Mesothelial cell of epicardium (in vitro differentiated cells): ENCODE measurements at places on chromosomes 5 and 9. TPM values are rescaled to one million over a fixed set of nuclear protein-coding genes. Genes with fewer than 3 reads are reported as not detected.
A peak's percentile ranks its signal among the peaks of the same experiment; 100 is the strongest.

GRCh38 chr9:6230037-6230780 lies 14.6 kb downstream of the IL33 start:
- no peaks in the 10 kb centered on the region for H3K27me3 ChIP-seq
- no peak overlapping the region for H3K27ac ChIP-seq
- no peak for DNase-seq
- H3K4me1 ChIP-seq, result peaks cover 9% of the 10 kb centered on the region
- no peaks in the 10 kb centered on the region for H3K36me3 ChIP-seq

DNA sequence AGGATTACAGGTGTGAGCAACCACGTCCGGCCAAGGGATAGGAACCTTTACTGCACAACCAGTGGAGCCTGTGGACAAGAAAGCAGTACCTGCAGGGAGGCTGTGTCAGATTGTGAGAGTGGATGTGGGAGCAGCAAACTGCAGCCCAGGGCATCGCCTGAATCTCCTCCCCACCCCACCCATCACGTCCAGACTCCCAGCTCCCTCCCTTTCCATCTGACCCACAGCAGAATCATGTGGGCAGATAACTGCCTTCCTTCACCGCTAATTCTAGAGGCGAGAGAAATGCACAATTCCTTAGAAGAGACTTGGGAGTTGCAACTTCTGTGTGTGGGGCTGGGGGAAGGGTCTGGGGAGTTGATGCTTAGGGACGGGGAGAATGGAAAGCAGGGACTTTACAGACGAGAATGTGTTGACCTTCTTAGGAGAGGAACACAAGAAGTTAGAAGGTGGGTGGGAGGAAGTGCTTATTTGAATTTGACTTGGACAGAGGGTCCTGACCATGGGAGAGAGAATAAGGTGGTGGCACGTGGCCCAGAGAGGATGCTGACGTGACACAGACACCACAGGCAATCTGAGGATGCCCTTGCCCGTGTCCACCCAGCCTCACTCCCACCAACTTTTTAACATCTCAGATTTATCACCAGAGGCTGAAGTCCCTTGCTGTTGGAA lies 4.5 kb upstream of the LCP2 start:
- H3K27me3 ChIP-seq, result peaks cover 2% of the 10 kb centered on the region
- no peak overlapping the region for H3K27ac ChIP-seq
- no peak for DNase-seq
- no peak overlapping the region for H3K4me3 ChIP-seq
- H3K4me1 ChIP-seq, result peaks cover 8% of the 10 kb centered on the region
- H3K36me3 ChIP-seq, result no peaks in the 10 kb centered on the region

DNA sequence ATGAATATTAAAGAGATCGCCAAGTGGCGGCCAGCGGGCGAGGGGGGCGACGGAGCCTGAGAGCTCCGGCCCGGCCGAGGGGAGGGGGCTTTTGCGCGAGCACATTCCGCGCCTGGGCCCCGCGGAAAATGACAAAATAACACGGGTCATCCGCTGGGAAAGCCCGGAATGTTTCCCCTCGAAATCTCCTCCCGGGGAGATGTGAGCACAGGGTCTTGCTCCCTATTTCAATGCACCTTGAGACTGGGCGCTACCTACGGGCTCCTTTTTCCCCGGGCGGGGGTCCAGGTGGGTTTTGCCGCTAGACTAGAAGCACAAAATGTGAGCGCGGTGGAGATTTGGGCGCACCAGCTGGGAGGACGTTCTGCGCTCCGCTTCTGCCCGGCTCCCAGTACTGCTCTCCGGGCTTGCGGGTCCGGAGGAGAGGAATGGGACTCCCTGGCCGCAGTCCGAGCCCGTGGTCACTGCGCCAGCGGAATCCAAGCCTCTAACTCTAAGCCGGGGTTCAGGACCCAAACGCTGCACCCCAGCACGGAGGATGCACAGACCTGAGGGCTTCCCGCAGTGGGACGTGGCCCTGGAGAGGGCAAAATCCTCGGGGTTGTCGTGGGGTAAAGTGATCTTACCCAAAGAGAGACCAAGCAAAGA lies 2.8 kb upstream of the PRDM12 start:
- peaks cover 97% of the 10 kb centered on the region for H3K27me3 ChIP-seq
- H3K27ac ChIP-seq, result no peak overlapping the region
- no peak overlapping the region for H3K4me3 ChIP-seq
- H3K4me1 ChIP-seq, result peaks cover 23% of the 10 kb centered on the region

GRCh38 chr5:1130218-1130946 lies 18.5 kb upstream of the SLC12A7 start:
- DNase-seq, result no peak
- H3K36me3 ChIP-seq, result no peaks in the 10 kb centered on the region
- H3K4me3 ChIP-seq, result no peak overlapping the region
- H3K27ac ChIP-seq, result no peak overlapping the region
- peaks cover 20% of the 10 kb centered on the region for H3K4me1 ChIP-seq
- peaks cover 28% of the 10 kb centered on the region for H3K27me3 ChIP-seq

- H3K36me3 ChIP-seq, result no peaks in the 10 kb centered on the region
- no peak overlapping the region for H3K4me3 ChIP-seq
- no peaks in the 10 kb centered on the region for H3K27me3 ChIP-seq
- H3K4me1 ChIP-seq, result peaks cover 3% of the 10 kb centered on the region
These were observed 464.1 kb upstream of the KLF4 start for GRCh38 chr9:107953556-107954125.

- H3K36me3 ChIP-seq, result no peaks in the 10 kb centered on the region
- no peak overlapping the region for H3K27ac ChIP-seq
- H3K27me3 ChIP-seq, result peaks cover 14% of the 10 kb centered on the region
These were observed 1.4 kb upstream of the COL27A1 start for GRCh38 chr9:114153761-114154599.

DNA sequence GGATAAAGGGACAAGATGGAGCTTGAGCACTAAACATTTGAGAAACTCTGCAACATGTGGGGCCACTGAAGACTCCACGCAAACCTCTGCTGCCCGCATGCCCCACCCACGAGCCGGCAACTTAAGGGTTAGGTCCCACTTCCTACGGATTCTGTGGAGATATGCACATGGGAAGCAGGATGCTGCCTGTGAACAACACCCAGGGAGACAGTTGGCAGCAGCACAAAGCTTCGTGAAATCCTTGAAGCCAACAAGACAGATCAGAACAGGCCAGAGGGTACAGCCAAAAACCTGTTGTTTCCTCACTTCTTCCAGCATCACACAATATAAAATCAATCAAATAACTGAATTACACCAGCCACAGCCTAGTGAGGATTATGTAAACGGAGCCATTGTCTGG lies 270.4 kb downstream of the ENC1 start:
- H3K27me3 ChIP-seq, result no peaks in the 10 kb centered on the region
- H3K4me1 ChIP-seq, result peaks cover 24% of the 10 kb centered on the region
- DNase-seq, result no peak
- H3K27ac ChIP-seq, result no peak overlapping the region

- peaks cover 5% of the 10 kb centered on the region for H3K4me1 ChIP-seq
- peaks cover 2% of the 10 kb centered on the region for H3K27me3 ChIP-seq
- H3K27ac ChIP-seq, result no peak overlapping the region
- no peak overlapping the region for H3K4me3 ChIP-seq
These were observed 90.5 kb downstream of the SH3TC2 start for GRCh38 chr5:148972396-148972795.

DNA sequence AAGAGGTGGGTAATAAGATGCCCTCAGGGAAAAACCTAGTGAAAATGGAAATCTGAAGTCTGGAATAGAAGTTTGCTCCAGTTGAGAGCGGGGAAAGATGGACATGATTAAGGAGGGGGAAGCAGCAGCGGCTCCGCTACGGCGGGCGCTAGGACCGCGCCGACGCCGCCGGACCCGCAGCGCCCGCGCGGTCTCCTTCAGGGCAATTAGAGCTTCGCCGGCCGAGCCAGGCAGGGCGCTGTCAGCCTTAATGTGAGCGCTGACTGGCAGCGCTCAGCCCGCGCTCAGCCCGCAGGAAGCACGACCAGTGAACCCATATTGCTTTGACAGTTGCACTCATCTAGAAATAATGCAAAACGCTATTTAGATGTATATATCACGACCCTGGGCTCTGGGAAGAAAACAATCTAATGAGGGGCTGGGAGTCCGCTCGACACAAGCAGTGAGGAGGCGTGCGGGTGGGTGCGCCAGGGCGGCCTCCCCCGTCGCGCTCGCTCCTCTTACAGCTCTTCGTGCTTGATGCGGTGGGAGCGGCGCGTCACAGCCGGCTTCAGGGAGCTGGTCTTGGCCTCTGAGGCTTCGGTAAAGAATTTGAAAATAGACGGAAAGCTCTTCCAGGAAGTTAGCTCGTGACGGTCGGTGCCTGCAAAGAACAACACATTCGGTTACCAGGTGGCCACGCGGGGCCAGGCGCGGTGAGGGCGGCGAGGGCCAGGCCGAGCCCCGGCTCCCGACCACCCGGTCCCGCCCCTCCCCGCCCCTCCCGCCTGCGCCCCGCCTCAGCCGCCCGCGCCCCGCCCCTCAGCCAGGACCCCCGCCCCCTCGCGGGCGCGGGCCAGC lies 37.7 kb downstream of the NR2F1 start:
- DNase-seq, result no peak
- peaks cover 84% of the 10 kb centered on the region for H3K27me3 ChIP-seq
- peaks cover 6% of the 10 kb centered on the region for H3K4me1 ChIP-seq
- no peaks in the 10 kb centered on the region for H3K36me3 ChIP-seq
- H3K27ac ChIP-seq, result peak overlapping the region; percentile 88

DNA sequence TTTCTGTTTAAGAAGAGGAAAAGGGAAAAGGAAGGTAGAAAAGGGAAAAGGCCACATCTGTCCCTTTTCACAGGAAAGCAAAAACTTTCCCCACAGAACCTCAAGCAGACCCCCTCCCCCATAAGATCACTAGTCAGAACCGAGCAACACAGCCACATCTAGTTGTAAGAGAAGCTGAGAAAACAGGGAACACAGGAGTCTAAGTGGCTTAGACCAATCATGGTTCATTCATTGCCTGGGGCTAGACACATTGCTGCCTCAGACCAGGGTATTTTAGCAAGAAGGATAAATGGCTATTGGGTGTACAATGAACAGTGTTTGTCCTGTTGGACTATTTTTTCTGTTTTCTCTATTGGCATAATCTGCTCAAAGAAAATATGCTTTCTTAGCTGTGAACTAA lies 98.0 kb downstream of the ARL15 start:
- peaks cover 49% of the 10 kb centered on the region for H3K4me1 ChIP-seq
- H3K27ac ChIP-seq, result no peak overlapping the region
- DNase-seq, result no peak
- H3K4me3 ChIP-seq, result no peak overlapping the region
- H3K36me3 ChIP-seq, result no peaks in the 10 kb centered on the region
- no peaks in the 10 kb centered on the region for H3K27me3 ChIP-seq

DNA sequence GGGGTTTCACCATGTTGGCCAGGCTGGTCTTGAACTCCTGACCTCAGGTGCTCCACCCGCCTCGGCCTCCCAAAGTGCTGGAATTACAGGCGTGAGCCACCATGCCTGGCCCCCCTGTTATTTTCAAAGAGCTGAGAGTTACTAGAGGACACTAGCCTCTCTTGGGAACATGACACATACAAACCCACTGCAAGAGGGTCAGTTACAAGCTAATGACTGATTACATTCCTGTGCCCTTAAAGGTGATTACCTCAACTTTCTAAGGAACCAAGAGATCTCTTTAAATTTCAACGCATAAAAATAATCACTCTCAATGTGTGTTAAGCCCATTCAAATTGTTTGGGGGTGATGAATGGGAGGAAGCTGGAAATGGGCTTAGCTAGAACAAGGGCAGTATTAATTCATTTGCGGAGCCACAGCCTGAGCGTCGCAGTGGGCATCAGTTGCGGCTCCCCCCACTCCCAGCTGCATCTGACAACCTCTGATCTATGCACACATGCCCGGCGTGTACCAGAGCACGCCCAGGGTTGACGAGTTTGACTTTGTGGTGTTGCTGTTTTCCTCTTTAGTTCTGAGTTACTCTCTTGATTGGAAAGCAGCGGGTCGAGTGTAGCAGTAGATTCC lies 146.9 kb downstream of the GOLPH3 start:
- H3K27me3 ChIP-seq, result no peaks in the 10 kb centered on the region
- peaks cover 23% of the 10 kb centered on the region for H3K4me1 ChIP-seq
- peak overlapping the region; percentile 81 for H3K27ac ChIP-seq
- no peak for DNase-seq

DNA sequence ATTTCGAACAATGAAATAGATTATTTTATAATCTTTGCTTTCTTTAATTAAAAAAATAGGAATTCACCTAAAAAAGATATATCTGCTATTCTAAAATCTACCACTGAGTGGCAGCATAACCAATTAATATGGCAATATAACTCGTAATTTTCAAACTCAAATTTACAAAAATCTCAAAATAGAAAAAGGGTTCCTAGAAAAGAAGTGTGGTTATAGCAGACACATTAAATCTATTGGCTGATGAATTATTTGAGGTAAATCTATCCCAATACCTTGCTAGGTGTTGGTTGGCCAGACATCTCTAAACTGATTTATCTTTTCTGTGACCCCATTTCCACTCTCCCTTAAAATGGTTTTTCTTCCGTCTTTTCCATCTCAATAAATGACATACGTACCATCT lies 30.2 kb upstream of the NRG2 start:
- H3K27me3 ChIP-seq, result peaks cover 78% of the 10 kb centered on the region
- H3K36me3 ChIP-seq, result no peaks in the 10 kb centered on the region
- H3K4me3 ChIP-seq, result no peak overlapping the region
- H3K4me1 ChIP-seq, result no peaks in the 10 kb centered on the region
- no peak for DNase-seq

DNA sequence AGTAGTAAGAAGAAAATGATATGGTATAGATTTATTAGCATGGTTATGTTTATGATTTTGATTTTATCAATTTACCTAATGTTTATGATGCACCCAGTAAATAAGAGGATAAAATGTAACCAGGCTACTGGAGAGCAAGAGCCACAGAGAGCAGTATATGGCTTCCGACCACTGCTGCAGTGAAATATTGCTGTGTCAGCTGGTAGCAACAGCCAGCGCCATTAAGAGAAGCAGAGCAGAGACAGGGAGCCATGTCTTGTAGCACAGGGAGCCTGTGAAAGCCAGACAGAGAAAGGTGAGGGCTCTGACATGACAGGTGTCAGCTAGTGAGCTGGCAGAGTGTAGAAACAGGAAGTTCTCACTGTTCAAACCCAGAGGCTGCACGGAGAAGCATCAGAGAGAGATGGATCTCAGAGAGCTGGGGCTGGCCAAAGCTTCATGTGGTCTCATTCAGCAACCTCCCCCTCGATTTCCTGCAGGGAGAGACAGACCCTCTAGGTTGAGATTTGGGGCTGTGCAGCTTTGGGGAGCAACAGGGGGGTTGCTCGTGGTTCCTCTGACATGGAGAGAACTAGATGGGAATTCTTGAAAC lies 202.1 kb downstream of the MED10 start:
- peaks cover 54% of the 10 kb centered on the region for H3K27me3 ChIP-seq
- H3K27ac ChIP-seq, result no peak overlapping the region

GRCh38 chr9:110173322-110173642 lies 34.7 kb downstream of the C9orf152 start:
- H3K4me1 ChIP-seq, result no peaks in the 10 kb centered on the region
- no peak overlapping the region for H3K27ac ChIP-seq
- DNase-seq, result no peak
- H3K36me3 ChIP-seq, result peaks cover 6% of the 10 kb centered on the region

LHX3 gene
- total RNA-seq, result not detected in 3 replicates

GAS1 gene
- 47.8 to 50.6 TPM (median 49.1 TPM) in 3 replicates for total RNA-seq

SMIM33 gene
- total RNA-seq, result not detected in 3 replicates

EFNA5 gene
- 54.0 to 58.0 TPM (median 57.5 TPM) in 3 replicates for total RNA-seq

SH2D3C gene
- 3.4 to 3.9 TPM (median 3.7 TPM) in 3 replicates for total RNA-seq

PCDHB12 gene
- total RNA-seq, result 5.8 to 6.4 TPM (median 6.1 TPM) in 3 replicates

CKMT2 gene
- 2.3 to 2.6 TPM (median 2.6 TPM) in 3 replicates for total RNA-seq

BTNL3 gene
- total RNA-seq, result not detected in 3 replicates

GPBP1 gene
- 125 to 134 TPM (median 129 TPM) in 3 replicates for total RNA-seq

TMEM141 gene
- 70.4 to 72.4 TPM (median 71.7 TPM) in 3 replicates for total RNA-seq

SIT1 gene
- not detected in 3 replicates for total RNA-seq

DRD1 gene
- total RNA-seq, result 0.34 to 0.54 TPM (median 0.40 TPM) in 3 replicates

SLC34A1 gene
- total RNA-seq, result not detected in 3 replicates
